Thoracic aorta (tissue), 2 donors: ENCODE measurements at places on chromosomes 12 and 14.

DNA sequence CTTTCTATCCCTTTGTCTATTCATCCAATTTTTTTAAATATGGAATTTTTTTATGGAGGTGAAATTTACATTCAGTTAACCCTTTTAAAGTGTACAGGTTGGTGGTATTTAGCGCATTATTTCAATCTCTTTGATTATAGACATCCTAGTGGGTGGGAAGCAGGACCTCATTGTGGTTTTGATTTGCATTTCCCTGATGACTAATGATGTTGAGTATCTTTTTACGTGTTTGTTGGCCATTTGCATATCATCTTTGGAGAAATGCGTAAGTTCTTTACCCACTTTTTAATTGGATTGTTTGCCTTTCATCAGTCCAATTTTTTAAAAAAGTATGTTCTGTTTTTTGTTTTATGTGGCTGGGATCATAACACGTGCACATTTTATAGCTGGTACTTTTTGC lies 20.8 kb downstream of the PAPLN start:
- DNase-seq: no peak

DNA sequence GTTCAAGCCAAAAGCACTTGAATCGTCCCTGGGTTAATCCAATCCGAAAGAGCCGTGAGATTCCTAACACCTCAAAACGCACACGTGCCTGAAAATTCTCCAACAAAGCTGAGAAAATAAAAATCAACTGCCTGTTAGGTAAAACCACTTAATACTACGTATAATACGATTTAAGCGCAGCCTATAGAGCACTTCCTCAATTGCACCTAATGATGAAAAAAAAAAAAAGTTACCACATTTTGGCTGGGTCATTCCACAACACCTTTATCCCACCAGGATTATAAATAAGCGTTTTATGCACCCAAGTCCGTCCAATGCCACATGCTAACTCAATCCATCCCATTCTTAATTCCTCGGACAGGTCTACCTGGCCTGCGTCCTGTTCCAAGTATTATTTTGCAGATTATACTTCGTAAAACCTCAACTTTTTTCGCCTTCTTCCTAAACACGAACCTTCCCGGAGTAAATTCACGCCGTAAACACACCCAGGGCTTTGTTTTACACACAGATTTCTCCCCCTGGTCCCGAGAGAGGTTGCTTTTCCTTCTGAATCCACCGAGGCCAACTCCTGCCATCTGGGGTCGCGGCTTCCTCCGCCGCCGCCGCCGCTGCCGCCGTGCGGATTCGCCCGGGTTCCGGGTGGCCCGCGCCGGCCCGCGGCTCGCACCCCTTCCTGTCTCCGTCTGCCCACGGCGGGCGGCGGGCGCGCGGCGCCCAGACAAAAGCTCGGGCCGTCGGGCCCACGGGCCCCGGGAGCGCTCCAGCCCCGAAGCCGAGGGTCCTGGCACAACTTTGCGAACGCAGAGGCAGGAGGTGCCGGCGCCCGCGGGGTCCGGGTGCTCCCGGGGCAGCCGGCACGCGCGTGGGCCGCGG lies 66.2 kb downstream of the RNF34 start:
- no peak for DNase-seq

DNA sequence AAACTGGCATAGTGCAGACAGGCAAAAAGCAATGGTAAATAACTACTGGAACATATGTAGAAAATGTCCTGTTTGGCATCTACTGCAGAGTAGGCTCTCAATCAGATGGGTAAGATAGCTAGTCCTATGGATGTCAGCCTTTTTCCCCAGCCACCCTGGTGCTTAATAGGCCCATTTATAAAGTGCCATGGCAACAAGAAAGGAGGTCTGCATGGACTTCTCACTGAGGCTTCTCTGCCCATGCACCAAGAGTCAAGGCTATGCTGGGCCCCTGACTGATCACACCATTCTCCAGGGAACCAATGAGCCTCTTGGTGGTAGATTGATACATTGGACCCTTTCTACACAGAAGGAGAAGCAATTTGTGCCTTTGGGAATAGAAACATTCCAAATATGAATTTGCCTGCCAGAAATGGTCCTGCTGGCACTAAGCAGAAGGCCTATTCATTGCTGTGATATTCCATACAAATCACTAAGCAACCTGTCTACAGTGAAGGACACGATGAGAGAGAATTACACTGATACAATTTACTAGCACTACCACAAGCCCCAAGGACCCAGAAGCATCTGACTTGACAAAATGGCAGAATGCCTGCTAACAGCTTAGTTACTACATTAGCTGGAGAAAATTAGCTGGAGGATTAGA lies 43.8 kb downstream of the RESF1 start:
- DNase-seq: no peak

DNA sequence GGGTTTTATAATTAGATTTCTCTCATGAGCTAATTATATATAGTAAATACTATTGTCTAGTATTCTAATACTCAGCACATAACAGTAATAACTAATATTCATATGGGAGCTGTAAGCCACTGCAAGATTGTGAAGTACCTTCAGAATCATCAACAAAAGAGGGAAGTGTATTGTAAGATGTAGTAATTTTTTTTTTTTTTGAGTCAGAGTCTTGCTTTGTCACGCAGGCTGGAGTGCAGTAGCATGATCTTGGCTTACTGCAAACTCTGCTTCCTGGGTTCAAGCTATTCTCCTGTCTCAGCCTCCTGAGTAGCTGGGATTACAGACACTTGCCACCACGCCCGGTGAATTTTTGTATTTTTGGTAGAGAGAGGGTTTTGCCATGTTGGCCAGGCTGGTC lies 3.1 kb downstream of the GPR33 start:
- DNase-seq: no peak

DNA sequence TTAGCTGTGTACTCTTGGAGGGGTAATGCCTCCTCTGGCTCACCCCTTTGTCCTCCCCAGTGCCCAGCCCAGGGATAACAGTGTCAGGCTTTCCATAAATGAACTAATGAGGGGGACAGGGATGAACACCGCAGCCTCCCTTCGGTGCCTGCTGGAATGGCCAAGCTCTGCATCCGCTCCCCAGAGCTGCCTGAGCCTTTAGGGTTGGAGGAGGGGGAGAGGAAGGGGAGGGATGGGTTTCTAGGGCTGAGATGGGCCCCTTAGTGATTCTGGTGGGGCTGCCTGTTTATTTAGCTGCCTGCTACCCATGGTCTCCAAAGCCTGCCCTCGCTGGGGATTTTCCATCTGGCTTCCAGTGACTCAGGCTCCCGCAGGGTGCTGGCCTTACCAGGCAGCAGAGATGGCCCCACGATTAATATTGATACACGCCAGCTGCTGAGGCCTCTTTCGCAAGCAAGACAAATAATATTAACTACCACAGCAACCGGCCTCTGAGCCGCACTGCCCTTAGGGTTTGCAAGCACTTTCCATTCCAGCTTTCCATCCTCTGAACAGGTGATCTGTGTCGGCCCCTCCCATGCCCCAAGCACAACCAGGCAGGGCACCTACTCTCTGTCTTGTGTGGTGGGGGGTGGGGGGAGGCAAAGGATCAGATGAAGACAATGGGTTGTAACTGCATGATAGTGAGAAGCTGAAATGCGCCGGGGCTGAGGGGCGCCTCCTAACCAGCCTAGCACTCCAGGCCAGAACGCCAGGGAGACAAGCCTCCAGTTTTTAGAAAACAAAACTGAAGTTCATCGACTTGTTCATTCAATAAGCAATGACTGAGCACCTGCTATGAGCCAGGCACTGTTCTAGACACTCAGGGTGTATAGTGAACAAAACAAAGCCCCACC lies 56.7 kb downstream of the C14orf132 start:
- no peak for DNase-seq

DNA sequence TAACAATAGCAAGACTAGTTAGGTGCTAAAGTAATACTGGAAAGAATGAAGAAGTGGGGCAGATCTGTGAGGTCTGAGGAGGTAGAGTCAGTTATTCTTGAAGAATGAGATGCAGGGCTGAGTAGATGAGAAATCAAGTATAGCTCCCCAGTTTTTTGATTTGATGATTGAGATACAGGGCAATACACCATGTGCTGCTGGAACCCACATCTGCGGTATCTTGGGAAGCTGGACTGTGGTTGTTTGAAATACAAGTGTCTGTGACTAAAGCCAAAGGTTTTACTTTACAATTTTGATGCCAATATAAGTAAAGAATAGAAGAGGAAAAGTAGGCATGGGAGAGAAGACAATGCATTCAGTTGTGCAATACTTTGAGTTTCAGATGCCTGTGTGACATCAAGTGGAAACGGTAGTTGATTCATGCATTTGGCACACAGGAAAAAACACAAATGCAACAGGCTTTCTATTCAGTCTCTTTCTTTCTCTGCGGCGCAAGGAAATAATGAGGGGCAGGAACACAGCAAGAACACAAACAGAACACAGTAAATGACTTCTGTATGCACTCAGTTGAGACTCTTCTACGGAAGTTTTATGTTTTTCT lies 190.2 kb upstream of the SLC38A2 start:
- DNase-seq: no peak

DNA sequence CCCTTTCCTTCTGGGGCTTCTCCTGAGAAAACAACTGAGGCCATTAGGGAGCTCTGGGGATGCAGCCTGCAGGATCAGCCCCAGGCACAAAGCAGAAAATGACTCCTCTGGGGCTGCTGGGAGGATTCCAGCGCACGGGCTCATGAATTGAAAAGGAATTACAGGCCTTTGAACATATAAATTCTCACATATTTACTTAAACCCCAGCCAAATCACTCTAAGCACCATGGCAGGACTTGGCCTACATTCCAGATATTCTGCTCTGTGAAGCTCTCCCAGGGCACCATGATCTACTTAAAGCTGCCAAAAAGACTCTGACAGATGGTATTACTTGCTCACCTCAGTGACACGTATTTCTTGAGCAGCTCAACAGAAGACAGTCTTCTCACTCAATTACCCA lies 87.2 kb downstream of the ZFC3H1 start:
- DNase-seq: no peak

DNA sequence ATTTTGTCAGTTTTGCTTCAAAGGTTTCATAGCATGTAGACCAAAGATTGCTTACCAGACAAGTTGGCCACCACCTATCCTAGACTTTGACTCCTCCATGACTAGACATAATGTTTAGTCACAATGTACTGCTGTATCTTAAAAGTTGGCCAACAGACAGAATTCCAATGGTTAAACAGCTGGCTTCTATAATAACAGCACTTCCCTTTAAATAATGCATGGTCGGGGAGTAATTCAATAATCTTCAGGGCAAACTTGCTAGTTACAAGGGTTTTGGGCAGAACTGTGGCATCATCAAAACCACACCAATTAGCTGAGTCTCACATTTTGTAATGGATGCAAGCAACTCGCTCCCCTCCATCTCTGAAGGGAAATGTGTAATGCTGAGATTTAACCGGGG lies 56.9 kb downstream of the IGF1 start:
- no peak for DNase-seq

DNA sequence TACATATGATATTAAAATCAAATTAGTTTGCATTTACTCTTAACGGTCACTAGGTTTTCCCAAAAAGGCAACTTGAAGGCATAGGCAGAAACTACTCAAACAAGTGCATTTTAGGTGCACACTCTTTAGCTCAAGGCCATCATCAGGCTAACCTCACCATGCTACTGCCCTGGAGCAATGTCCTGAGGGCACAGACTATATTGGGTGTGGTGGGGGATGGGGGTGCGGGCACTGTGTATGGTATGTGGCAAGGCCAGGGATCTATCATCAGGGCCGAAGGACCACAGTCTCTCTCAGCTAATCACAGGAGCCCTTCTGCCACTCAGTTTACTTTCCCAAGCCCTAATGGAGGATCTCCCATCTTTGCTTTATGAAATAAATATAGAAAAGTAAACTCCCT lies 51.9 kb downstream of the SH2B3 start:
- DNase-seq: no peak

GRCh38 chr14:61101803-61102548 lies 120.9 kb downstream of the SLC38A6 start:
- no peak for DNase-seq

DNA sequence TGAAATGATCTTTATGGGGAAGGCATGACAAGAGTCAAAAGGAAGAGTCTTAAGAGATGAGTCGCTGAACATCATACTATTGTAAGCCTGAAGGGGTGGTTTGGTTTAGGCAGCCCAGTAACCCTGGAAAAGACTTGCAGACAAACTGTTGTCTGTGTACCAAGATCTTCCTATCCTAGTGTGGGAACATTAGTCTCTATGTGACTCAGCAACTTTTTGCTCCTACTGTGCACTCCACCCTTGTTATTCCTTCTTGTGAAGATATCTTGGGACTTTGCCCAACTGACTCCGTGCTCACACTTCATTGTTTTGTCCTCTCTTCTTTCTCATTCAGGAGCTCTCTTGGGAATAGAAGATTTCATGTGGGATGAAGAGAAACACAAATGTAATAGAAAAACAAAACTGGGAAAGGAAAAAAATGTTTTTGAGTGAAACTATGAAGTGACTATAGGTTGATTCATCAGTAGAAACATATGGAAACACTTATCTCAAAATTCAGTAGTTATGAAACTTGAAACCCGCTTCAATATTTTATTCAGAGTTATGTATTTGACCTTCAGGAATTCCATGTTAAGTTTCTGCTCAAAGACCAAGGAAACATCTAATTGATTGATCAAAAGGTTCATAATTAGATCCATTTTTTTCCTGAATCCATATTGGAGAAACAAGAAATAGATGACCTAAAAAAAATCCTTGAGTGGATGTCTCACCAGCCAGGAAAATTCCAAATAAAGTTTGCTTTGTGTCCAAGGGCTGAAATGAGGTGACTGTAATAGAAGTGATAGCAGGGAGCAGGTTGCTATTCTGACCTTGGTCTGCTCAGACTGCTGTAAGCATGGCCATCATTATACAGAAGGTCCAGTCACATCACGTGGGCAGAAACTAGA lies 67.2 kb downstream of the BTG1 start:
- DNase-seq: no peak

GRCh38 chr12:120085920-120086645 lies 30.5 kb downstream of the RAB35 start:
- DNase-seq: no peak

GRCh38 chr14:75277008-75277814 lies 1.4 kb upstream of the FOS start:
- peak; percentile 85 for DNase-seq

DNA sequence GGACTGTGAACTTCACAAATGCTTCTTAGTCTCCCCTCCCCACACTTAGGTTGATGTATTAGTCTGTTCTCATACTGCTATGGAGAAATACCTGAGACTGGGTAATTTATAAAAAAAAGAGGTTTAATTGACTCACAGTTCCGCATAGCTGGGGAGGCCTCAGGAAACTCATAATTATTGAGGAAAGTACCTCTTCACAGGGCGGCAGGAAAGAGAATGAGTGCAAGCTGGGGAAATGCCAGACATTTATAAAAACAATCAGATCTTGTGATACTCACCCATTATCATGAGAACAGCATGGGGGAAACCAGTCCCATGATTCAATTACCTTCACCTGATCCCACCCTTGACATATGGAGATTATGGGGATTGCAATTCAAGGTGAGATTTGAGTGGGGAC lies 178.8 kb downstream of the SLC38A4 start:
- no peak for DNase-seq

DNA sequence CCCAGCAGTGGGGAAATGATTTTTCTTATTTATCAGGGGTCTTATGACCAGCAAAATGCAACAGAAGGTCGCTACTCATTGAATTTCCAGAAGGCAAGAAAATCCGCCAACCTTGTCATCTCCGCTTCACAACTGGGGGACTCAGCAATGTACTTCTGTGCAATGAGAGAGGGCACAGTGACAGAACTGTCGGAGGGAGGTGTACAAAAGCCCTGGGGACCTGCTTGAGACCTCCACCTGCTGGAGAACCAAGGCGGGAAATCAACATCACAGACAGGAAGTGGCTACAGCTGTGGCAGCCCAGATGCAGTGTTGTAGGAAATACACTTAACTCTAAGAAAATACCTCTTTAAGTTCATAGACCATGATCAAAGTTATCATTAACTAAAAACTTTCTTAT lies 250.9 kb upstream of the OR4E1 start:
- DNase-seq: no peak

- DNase-seq: no peak
Measured at GRCh38 chr14:62908506-62908905, 136.8 kb downstream of the KCNH5 start.
